Brain pericyte (primary cell): ENCODE measurements at places on chromosomes 6 and 20.

DNA sequence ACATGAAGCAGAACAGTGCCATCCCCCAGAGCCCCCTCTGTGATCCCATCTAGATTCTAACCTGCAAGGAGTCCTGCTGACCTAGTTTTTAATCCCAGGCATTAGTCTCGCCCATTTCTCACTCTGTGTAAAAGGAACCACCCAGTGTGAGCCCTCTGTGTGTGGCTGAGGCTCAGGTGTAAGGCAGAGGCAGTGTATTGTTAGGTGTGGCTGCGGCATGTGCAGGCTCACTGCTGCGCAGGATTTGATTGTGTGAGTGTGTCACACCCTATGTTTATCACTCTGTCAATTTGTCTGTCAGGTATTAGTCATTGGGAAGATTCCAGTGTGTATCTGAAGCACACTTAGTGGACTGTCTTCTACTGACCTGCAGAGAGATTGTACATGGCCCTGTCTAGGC lies 13.7 kb upstream of the CST8 start:
- no peak for DNase-seq

DNA sequence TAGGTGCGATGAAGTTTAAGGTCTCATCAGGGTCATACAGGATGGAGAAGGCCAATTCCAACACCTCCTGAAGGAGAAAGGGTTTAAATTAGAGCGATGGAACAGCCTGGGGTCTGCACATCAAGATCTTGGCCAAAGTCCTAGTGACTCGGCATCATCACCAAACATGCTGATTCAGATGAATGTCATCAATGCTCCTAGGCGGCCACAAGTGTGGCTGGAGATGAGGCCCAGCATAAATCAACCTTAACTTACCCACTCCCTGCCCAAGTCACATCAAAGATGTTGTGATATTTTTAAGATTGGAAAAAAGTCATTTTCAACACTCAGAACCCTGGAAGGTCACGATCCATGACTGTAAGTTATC lies 37.5 kb downstream of the ELMO2 start:
- no peak for DNase-seq

DNA sequence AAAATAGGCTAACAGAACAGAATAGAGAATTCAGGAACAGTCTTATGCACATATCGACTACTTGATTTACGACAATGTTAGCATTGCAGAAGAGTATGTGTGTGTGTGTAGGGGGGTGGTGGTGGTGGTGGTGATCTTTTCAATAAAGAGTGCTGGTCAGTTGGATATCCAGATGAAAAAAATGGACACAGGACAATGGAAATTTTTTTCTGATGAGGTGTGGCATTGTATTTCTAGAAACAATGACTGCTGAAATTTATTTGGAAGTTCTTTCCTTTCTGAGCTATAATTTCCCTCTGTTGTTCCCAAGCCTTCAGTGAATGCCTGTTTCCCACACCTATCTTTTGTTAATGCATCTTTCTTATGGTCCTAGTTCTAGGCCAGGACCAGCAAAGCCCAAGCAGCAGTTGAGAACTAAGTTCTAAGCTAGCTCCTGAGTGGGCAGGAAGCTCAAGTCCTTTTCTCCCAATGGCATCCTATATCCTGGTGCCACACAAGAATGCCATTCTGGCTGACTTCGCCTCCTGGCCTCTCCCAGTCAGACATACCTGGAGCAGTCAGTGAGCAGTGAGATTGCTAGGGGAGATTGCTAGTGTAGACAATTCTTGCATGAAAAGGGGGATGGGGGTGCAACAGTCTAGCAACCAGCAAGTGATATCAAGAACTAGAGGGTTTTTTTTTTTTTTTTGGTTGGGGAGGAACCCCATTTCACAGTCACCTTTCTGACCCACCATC lies 1.2 kb upstream of the TOX2 start:
- no peak for DNase-seq

DNA sequence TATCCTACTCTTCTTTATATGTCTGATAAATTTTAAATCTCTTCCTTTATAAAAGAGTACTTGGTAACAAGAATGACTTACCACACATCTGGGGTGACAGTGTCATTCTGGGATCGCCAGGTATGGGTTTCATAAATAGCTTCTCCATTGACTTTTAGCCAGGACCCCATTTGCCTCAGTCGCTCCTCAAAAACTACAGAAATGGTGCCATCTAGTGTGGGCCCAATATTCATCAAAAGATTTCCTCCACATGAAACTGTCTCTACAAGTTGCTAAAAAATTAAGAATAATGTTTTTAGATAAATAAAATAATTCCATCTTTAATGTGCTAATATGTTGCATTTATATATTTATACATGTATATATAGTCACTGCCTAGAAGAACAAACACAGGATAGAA lies 9.7 kb downstream of the FUCA2 start:
- DNase-seq, result no peak

- no peak for DNase-seq
Observed at GRCh38 chr20:46169245-46170171, 51.4 kb downstream of the CD40 start.

GRCh38 chr6:32087574-32088486 lies 21.3 kb downstream of the TNXB start:
- DNase-seq, result no peak

- DNase-seq, result no peak
Observed at GRCh38 chr6:123215211-123215610, 219.2 kb downstream of the CLVS2 start.

DNA sequence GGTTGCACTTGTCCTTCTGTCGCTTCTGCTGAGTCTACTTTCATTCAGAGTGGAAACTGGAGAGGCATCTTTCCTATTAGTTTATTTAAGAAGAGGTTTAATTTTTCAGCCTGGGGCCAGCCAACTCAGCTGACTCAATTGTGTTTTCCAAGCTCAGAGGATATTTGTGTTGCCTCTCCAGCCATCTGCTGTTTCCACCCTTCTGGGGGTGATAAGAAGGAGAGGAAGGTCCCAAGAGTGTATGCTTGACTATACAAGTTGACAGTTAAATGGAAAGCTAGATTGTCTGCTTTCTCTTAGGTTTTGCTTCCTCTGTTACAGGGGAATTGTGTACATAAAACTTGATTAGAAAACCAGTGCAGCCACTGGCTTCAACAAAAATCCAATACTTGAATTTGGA lies 3.0 kb downstream of the PSMF1 start:
- DNase-seq, result no peak

DNA sequence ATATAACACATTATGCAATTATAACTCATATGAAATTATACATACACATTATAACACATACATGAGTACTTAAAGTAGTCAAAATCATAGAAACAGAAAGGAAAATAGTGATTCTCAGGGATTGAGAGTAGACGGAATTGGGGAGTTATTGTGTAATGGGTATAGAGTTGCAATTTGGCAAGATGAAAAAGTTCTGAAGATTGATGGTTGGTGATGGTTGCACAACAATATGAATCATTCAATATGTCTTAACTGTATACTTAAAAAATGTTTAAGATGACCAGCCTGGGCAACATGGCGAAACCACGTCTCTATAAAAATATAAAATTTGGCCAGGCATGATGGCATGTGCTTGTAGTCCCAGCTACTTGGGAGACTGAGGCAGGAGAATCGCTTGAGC lies 372.7 kb downstream of the CDKAL1 start:
- DNase-seq, result peak; percentile 53
